ENCODE measurements at places on chromosomes 2 and 18. TPM values are rescaled to one million over a fixed set of nuclear protein-coding genes. Genes with fewer than 3 reads are reported as not detected.

- H3K27me3 ChIP-seq, result no peaks in the 10 kb centered on the region
- H3K36me3 ChIP-seq, result no peaks in the 10 kb centered on the region
- no peaks in the 10 kb centered on the region for H3K4me1 ChIP-seq
- no peak for DNase-seq
- H3K4me3 ChIP-seq, result no peak overlapping the region
Observed at GRCh38 chr2:221235941-221236340, 336.2 kb downstream of the EPHA4 start.

DNA sequence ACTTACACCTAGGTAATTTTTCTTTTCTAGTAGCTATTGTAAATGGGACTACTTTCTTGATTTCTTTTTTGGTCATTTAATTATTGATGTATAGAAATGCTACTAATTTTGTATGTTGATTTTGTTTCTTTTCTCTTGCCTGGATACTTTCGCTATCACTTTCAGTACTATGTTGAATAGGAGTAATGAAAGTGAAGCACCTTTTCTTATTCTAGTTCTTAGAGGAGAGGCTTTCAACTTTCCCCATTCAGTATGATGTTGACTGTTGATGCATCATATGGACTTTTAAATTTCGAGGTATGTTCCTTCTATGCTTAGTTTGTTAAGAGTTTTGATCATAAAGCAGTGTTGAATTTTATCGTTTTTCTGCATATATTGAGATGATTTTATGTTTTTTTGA, 142.5 kb downstream of the CDH19 start:
- no peak for DNase-seq
- H3K4me3 ChIP-seq, result no peak overlapping the region
- no peaks in the 10 kb centered on the region for H3K27me3 ChIP-seq
- H3K27ac ChIP-seq, result no peak overlapping the region
- no peaks in the 10 kb centered on the region for H3K4me1 ChIP-seq

DNA sequence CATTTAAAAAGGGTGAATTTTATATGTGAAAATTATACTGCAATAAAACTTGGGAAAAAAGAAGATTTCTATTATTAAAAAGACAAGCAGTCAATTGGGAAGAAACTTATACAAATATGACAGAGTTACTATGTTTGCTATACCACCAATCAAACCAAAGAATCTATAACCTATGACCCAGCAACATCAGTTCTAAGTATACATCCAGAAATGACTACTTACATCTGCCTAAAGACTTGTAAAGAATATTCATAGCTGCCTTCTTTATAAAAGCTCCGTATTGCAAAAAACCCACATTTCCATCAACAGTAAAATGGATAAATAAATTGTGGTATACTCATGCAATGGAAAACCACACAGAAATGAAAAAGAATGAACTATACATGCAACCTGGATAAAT, 32.9 kb upstream of the NABP1 start:
- no peaks in the 10 kb centered on the region for H3K27me3 ChIP-seq
- DNase-seq, result no peak
- H3K36me3 ChIP-seq, result no peaks in the 10 kb centered on the region
- H3K4me3 ChIP-seq, result no peak overlapping the region

Gene SLC9A2
- total RNA-seq, result under 0.01 TPM

Gene TMEM198
- 1.5 TPM for total RNA-seq

Gene PIGN
- 23.2 TPM for total RNA-seq

Gene PPM1B
- total RNA-seq, result 47.8 TPM

Gene GALR1
- total RNA-seq, result 0.71 TPM

Measured in sigmoid colon (tissue), 7 donors.